Hair follicle dermal papilla cell (primary cell): ENCODE measurements at places on chromosomes 7 and 10. TPM values are rescaled to one million over a fixed set of nuclear protein-coding genes. Genes with fewer than 3 reads are reported as not detected.

WDR91 gene
- 9.0 and 20.9 TPM in 2 replicates for total RNA-seq

PRPF18 gene
- total RNA-seq: 24.8 TPM in 2 replicates

SPDYE9 gene
- total RNA-seq: not detected in 2 replicates

TMEM270 gene
- not detected in 2 replicates for total RNA-seq

CYP26C1 gene
- total RNA-seq: under 0.01 and 0.16 TPM in 2 replicates

NEUROG3 gene
- total RNA-seq: not detected in 2 replicates

ANKRD30A gene
- total RNA-seq: not detected in 2 replicates

TLX1 gene
- not detected in 2 replicates for total RNA-seq

ZNF467 gene
- 0.36 and 1.5 TPM in 2 replicates for total RNA-seq

MMD2 gene
- not detected in 2 replicates for total RNA-seq

ZC3HAV1L gene
- total RNA-seq: 20.3 and 27.1 TPM in 2 replicates
